BE2C (cell line): ENCODE measurements at places on chromosomes 7 and 10.

DNA sequence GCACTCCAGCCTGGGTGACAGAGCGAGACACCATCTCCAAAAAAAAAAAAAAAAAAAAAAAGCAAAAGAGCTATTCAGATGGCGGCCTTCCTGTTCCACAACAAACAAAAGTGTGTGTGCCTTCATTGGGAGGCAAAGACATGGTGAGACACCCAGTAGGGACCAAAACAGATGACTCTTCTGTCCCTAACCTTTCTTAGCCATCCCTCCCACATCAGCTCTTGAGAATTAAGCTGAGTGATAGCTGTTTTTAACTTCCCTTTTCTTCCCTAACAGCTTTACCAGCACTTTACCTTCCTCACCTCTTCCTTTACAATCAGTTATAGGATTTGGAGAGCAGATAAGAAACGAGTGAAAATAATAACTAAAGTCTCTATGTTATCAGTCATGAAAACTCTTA, 48.2 kb downstream of the ARMH3 start:
- DNase-seq: no peak

DNA sequence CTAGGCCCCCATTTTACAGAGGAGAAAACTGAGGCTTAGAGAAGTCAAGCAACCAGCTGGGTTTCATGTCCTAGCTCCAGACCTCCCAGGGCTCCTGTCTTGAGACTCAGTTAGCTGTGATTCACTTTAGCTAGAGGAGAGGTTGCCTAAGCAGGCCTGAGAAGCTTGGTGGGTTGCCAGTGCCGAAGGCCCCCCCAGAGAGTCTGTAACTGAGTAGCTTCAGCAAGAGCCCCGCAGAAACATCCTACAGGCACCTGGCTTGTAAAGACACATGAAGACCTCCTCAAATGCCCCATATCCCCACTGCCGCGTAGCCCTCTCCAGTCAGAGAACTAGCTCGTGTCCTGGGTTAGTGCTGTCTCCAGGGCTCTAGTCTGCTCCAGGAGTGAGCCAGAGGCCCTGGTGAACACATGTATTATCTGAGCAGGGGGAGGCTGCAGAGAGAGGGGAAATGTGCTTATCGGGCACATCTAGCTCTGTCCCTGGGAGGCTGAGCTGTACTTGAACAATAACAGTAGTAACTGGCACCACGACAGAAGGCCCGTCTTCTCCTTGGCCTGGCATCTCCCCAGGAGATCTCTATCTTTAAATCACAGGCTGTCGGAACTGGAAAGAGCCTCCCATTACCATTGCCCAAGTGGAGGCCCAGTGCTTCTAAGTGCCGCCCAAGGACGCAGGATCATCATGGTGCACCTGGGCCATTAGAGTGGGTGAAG, 28.9 kb downstream of the UNC5B start:
- DNase-seq: peak; percentile 89

- no peak for DNase-seq
These were observed 87.2 kb upstream of the PFKP start for GRCh38 chr10:2980116-2980515.

GRCh38 chr7:16078076-16078952, 343.0 kb downstream of the CRPPA start:
- peak; percentile 56 for DNase-seq

GRCh38 chr10:58587676-58588075, 75.0 kb downstream of the BICC1 start:
- no peak for DNase-seq

- no peak for DNase-seq
These were observed 64.5 kb downstream of the HIF1AN start for GRCh38 chr10:100600218-100600617.

- no peak for DNase-seq
These were observed 12.7 kb downstream of the IKZF1 start for GRCh38 chr7:50317221-50317678.

DNA sequence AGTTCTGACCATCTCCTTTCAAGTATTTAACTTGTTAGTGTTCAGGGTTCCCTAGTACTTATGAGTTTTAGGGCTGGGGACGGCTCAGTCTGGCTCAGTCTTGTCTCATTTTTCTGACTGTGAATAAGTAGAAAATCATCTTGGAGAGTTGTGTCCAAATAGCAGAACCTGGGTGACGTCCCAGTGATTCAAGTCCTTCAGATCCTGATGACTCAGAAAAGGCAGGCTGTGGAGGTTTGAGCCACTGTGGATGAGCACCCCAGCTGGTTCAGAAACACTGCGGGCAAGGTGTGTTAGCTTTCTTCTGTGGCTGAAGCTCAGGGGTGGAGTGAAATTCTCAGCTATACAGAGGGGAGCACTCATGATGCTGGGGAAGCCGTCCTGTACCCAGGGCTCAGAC, 154.4 kb upstream of the NPY start:
- DNase-seq: no peak

- DNase-seq: no peak
These were observed 194.5 kb downstream of the SDK1 start for GRCh38 chr7:3495530-3495929.

DNA sequence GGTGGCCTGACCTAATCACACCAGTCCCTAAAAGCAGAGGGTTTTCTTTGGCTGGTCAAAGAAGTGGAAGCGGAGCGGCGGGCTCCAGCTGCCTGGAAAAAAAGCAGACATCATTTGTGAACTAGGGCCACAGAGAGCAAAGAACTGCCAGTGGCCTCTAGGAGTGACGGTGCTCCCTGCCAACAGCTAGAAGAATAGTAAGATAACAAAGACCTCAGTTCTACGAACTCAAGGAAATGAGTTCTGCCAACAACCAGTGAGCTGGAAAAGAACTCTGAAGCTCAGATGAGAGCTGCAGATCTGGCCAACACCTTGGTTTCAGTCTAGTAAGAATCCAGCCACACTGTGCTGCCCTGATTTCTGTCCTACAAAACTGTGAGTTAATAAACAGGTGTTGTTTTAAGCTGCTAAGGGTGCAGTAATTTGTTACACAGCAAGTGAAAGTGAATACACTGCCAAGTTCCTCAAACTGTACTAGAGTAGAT, 178.0 kb downstream of the SRPK2 start:
- no peak for DNase-seq

DNA sequence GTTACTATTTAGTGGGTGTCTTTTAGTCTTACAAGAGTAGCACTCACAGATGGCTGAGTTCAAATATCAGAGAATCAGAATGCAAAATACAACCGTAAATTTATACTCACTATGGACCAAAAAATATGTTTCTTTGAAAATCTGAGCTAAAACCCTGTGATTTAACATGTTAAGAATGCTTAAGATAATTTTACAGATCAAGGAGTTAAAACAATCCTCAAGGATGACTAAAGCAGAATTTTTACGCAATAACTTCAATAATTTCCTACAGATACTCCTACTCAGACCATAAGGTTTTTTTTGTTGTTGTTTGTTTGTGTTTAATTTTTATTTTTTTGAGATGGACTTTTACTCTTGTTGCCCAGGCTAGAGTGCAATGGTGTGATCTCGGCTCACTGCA, 47.9 kb upstream of the CCDC6 start:
- no peak for DNase-seq

GRCh38 chr7:34211018-34211417, 305.7 kb downstream of the BMPER start:
- no peak for DNase-seq

DNA sequence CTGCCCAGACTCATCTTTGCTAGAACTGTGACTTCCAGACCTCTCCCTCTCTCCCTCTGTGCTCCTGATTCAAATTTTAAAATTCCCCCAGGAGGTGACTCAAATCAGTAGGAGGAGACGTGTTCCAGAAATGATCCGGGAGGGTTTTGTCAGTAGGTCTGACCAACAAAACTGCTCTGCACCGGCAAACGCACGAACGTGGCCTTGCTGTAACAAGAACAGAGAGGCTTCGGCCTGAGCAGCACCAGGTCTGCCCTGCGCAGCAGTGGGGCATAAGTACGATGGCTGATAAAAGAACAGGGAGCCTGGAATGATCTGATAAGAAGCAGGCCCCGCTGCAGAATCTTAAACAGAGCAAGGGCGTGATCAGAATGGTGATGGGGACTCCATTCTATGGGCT, 152.7 kb upstream of the AUTS2 start:
- peak; percentile 36 for DNase-seq

DNA sequence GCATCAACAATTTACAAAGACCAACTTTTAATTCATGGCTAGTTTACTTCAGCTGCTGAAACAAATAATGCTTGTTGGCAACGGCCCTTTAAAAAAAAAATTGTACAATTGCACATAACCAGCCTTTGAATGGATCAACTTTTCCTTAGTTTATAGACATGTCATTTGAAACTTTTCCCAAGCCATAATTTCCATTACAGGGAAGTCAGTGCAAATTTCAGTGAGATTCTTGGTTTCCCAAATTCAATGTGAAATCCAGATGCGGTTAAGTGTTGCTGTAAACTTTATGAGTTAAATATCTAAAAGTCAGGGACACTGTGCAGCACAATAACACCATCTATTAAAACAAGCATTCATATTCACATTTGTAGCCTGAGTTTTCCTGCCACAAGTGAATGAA, 182.2 kb downstream of the JAZF1 start:
- DNase-seq: no peak

- DNase-seq: no peak
These were observed 24.2 kb upstream of the MACC1 start for GRCh38 chr7:20241194-20241910.

DNA sequence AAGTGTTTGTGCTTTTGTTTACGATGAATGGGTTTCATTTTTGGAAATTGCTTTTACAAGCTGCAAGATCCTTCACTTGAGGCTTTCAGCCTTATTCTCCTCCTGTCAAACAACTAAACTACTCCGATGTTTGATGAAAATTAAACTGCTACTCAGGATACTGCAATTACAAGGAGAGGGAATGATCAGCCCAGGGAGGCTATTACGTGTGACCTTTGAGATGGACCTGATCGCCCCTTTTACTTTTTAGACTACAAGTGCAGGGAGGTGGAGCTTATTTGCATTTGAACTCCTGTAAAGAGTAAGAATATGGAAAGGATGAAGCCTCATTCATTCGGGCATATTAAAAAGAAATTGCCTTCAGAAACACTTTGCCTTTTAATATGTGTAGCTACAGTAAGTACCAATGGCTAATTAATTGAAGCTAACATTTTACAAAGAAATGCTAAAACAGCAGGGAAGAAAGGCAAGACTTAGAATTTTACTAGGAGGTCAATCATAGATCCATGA, 219.1 kb downstream of the PHTF2 start:
- DNase-seq: no peak

DNA sequence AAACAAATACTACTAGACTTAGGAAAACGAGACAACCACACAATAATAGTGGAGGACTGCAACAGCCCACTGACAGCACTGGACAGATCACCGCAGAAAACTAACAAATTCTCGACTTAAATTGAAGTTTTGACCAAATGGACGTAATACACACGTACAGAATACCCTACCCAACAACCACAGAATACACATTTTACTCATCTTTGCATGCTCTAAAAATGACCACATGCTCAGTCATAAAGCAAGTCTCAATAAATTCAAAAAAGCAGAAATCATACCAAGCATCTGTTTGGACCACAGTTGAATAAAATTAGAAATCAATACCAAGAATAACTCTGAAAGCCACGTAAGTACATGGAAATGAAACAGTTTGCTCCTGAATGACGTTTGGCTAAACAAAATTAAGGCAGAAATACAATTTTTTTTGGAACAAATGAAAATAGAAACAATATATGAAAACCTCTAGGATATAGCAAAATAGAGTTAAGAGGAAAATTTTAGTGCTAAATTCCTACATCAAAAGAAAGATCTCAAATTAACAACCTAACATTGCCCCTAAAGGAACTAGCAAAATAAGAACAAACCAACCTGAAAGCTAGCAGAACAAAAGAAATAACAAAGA, 30.6 kb downstream of the MAPK8 start:
- DNase-seq: no peak

DNA sequence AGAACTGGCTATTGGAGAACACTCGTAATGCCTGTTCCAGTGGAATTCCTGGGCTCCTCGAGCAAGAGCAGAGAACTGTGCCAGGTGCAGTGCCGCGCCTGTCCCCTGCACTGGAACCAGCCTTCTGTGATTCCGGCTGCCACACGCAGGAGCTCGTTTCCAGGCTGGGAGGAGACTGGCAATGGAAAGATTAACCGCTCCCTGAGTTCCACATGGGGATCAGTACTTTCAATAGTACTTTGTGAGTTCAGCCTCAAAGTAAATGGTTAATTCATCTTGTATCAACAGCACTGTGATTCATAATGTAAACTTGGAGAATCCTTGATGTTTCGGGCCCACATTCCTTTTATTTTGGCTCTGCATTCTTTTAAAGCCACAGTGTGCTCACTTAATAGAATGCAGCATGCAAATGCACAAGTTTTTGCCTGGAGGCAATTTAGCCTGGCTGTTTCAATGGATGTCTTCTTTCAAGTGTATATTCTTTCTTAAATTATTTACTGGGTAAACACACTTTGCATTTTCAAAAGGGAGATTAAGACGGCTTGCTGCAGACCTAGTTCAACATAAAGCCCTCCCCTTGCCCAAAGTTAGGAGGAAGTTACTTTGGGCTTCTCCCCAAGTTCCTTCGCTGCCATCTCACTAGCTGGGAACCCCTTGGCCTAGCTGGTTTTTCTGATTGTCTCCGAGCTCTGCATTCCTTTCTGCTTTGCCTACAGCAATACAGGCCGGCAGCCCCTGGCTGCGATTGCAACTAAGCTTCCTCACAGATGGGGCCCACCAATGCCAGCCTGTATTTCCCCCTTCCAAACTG, 138.1 kb upstream of the TCF7L2 start:
- DNase-seq: no peak

DNA sequence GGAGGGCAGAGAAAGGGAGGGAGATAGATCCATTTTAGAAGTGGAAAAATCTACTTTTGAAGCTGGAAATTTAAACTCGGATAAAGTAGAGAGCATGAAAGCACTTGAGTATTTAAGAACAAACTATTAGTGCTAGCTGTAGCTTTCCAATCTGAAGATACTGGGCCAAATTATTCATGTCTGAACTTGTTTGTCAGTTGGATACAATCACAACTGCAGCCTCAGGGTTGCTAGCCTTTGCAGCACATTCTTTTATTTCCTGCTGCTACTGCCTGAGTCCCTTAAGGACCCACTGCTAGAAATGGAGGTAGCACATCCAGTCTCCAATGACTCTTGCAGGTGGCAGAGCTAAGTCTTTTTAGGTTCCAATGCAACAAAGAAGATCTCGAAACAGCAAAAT, 8.3 kb upstream of the SLC25A13 start:
- no peak for DNase-seq

- DNase-seq: no peak
These were observed 184.6 kb downstream of the RAMP3 start for GRCh38 chr7:45342236-45342635.

GRCh38 chr10:77649333-77650331, 12.0 kb upstream of the KCNMA1 start:
- DNase-seq: no peak

GRCh38 chr7:69685293-69685631, 87.0 kb downstream of the AUTS2 start:
- DNase-seq: no peak

DNA sequence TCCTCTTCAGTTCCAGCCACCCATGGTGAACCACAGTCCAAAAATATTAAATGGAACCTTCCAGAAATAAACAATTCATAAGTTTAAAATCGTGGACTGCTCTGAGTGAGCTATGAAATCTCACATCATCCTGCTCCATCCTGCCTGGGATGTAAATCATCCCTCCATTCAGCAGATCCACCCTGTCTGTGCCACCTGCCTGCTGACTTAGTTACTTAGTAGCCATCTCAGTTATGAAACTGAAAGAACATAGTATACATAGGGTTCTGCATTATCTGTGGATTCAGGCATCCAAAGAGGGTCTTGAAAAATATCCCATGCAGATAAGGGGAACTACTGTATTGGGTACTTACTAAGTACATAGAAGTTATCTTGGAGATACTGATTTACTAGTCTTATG, 89.0 kb downstream of the ST8SIA6 start:
- no peak for DNase-seq

- DNase-seq: no peak
These were observed 12.2 kb upstream of the GDF10 start for GRCh38 chr10:47287805-47288204.

GRCh38 chr7:127571741-127572505, 13.5 kb downstream of the GCC1 start:
- no peak for DNase-seq
